ENCODE measurements at places on chromosomes 13 and 19.

GRCh38 chr19:2097203-2097885 is 629 bp downstream of the IZUMO4 start:
- no peak for DNase-seq

DNA sequence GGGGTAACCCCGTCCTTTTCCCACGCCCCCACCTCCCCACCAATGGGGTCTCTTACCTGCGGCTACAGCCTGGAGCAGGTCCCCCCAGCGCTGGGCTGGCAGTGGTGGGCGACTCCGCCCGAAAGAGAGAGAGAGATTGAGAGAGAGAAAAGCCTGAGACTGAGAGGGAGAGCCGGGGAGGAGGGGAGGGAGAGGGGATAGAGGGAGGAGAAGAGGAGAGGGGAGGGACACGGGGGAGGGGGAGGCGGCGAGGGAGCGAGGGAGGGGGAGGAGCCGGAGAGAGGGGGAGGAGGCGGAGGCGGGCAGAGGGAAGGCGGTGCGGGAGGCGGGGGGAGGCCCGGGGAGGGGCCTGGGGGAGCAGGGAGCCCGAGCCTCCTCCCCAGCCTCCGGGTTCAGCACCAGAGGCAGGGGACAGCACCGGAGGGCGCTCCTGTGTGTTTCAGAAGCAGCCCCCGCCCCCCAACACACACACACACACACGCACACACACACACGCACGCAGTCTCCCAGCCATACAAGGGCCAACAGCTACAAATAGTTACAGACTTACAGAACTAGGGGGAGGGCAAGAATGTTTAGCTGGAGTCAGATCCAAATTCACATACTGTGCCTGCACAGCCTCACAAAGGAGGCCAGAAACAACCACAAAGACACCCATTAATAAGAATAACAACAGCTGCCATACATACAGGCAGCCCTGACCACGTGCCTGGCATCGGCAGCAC is at the start of gene SLC8A2:
Gene SLC8A2 (minus strand): TSS at position 161 of the 725 bp plus-strand sequence. CDS start 5,490 bp downstream, outside the sequence.
- DNase-seq: peak; percentile 1

- DNase-seq: peak; percentile 79
These were observed 72.3 kb upstream of the C1QTNF9B start for GRCh38 chr13:23969647-23970046.

- no peak for DNase-seq
These were observed 45.6 kb downstream of the TINCR start for GRCh38 chr19:5522106-5522505.
